ENCODE measurements at places on chromosomes 4 and X.

- DNase-seq, result no peak
Observed at GRCh38 chr4:15314974-15315373, 112.9 kb upstream of the C1QTNF7 start.

DNA sequence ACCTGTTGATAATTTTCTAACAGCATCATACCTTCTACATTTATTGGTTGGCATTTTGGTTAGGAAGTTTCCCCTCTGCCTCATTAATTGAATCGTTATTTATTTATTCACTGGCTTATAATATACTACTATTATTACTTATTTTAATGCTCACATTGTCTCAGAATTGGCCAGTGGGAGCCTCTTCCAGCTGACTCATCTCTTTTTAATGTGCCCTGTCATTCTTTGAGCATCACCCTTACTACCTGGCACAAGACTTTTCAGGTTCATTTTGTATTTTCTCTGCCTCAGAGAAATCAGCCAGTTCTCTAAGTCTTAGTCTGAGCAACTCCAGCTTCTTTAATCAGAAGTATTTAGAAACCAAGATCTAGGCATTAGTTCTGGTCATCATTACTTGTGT, 60.3 kb upstream of the PRRG3 start:
- no peak for DNase-seq

- no peak for DNase-seq
Observed at GRCh38 chrX:56000174-56000573, 232.0 kb upstream of the KLF8 start.

GRCh38 chrX:115399306-115399705, 109.8 kb downstream of the LUZP4 start:
- DNase-seq, result no peak

- no peak for DNase-seq
Observed at GRCh38 chr4:80201252-80202151, 4.2 kb downstream of the PRDM8 start.

GRCh38 chrX:40544343-40545266, 36.2 kb upstream of the ATP6AP2 start:
- no peak for DNase-seq

DNA sequence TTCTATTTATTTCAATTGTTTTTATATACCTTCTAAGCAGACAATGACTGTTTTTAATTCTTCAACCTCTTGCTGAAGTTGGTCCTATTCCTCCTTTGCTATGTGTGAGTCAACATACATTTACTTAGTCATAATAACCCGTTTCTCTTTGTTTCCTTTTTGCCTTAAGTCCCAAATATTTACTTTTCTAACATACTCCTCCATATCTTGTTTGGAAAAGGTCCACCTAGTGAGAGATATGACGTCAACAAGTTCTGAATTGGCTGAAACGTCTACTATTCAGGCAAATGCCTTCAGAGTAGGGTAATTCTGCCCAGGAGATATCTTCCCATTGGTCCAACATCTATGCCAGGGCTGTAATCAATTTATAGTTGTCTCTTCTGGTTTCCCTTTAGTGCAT, 179.3 kb upstream of the GEMIN8 start:
- no peak for DNase-seq

GRCh38 chr4:81410680-81411079, 61.0 kb downstream of the RASGEF1B start:
- DNase-seq, result no peak

GRCh38 chr4:137663251-137664045, 131.2 kb upstream of the PCDH18 start:
- no peak for DNase-seq

DNA sequence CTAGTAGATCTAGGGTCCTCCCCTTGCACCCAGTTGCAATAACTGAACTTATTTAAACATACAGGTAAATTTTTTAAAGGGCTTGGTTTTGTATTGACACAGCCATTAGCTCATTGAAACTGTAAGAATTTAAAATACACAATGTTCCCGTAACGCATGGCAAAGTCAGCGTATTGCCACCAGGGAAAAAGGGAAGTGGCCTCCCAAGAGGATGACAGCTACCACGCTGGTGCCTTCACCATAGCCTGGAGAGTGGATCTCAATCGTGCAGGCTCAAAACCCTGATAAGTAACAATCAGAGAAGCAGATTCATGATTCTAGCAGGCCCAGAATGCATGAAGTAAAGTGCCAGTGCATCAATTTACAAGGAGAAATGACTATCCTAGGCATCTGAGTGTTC, 49.4 kb upstream of the RELL1 start:
- no peak for DNase-seq

DNA sequence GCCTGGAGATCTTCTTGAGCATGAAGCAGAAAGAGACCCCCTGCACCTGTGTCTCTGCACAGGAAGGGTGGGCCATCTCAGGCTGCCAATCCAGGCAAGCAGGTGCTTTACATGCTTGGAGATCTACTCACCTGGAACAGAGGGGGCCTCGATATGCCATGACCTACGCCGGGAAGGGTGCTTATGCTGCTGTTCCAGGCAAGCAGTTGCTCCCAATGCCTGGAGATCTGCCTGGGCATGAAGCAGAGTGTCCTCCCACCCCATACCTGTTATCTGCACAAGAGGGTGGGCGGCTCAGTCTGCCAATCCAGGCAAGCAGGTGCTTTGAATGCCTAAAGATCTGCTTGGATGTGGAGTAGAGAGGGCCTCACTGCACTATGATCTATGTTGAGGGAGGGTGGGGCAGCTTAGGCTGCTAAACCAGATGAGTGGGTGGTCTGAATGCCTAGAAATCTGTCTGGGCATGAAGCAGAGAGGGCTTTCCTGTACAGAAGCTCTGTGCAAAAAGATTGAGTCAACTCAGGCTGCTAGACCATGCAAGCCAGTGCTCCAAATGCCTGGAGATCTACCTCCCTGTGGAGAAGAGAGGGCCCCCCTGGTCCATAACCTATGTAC, 104.5 kb upstream of the QRFPR start:
- DNase-seq, result no peak

- DNase-seq, result peak; percentile 48
Observed at GRCh38 chr4:38516190-38516589, 147.8 kb upstream of the KLF3 start.

GRCh38 chr4:146105464-146105863, 70.1 kb upstream of the LSM6 start:
- no peak for DNase-seq

DNA sequence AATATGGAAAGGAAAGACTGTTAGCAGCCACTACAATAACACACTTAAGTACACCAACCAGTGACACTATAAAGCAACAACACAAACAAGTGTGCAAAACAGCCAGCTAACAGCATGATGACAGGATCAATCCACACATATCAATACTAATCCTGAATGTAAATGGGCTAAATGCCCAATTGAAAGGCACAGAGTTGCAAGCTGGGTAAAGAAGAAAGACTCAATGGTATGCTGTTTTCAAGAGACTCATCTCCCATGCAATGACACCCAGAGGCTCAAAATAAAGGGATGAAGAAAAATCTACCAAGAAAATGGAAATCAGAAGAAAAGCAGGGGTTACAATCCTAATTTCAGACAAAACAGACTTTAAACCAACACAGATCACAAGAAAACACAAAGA, 94.2 kb upstream of the ENPEP start:
- DNase-seq, result no peak

DNA sequence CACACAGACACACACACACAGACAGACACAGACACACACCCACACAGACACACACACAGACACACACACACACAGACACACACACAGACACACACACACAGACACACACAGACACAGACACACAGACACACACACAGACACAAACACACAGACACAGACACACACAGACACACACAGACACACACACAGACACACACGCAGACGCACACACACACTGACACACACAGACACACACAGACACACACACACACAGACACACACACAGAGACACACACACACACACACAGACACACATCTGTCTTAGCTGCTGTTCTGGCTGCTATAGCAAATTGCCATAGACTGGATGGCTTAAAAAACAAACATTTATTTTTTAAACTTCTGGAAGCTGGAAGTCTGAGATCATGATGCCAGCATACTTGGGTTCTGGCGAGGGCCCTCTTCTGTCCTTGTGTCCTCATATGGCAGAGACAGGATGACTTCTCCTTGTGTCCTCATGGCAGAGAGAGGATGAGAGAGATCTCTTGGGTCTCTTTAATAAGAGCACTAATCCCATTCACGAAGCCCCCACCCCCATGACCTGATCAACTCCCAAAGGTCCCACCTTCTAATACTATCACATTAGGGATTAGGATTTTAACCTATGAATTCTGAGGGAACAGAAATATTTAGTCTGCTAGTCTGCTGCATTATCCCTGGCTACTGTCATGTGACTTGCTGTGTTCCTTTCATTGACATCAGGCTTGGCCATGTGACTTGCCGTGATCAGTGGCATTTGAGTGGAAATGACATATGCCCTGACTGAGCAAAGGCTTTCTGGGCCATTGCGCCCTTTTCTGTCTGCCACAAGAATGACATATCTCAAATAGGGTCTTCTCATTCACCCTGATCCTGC, 32.7 kb upstream of the RASGEF1B start:
- DNase-seq, result no peak

GRCh38 chr4:107351196-107351595, 315.1 kb upstream of the DKK2 start:
- DNase-seq, result no peak

GRCh38 chr4:184447664-184448063, 26.7 kb downstream of the IRF2 start:
- no peak for DNase-seq

GRCh38 chr4:166977596-166977995, 256.7 kb downstream of the SPOCK3 start:
- DNase-seq, result no peak

- DNase-seq, result no peak
Observed at GRCh38 chr4:187656959-187657358, 338.6 kb upstream of the ZFP42 start.

GRCh38 chr4:76897536-76898384, at the start of gene SOWAHB:
TSS of gene SOWAHB (minus strand) at chr4:76898144. CDS start at chr4:76897849, 295 bp downstream.
- DNase-seq, result peak; percentile 10

- DNase-seq, result no peak
Observed at GRCh38 chr4:53987761-53988171, 76.6 kb downstream of the CHIC2 start.

DNA sequence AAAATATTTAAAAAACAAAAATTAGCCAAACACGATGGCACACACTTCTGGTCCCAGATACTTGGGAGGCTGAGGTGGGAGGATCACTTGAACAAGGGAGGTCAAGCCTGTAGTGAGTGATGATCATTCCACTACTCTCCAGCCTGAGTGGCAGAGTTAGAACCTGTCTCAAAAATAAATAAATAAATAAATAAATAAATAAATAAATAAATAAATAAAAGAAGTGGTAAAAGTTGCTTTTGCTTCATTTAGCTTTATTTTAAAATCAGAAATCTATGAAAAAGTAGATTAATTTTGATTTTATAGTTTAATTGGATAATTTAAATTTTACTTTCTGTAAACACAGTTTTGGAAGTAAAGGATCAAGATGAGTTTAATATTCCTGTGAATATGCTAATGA, 552.9 kb upstream of the PCDH10 start:
- DNase-seq, result no peak

- no peak for DNase-seq
Observed at GRCh38 chrX:80174925-80175574, 160.5 kb downstream of the TBX22 start.

GRCh38 chrX:18886344-18887161, 97.4 kb downstream of the PHKA2 start:
- DNase-seq, result peak; percentile 52

DNA sequence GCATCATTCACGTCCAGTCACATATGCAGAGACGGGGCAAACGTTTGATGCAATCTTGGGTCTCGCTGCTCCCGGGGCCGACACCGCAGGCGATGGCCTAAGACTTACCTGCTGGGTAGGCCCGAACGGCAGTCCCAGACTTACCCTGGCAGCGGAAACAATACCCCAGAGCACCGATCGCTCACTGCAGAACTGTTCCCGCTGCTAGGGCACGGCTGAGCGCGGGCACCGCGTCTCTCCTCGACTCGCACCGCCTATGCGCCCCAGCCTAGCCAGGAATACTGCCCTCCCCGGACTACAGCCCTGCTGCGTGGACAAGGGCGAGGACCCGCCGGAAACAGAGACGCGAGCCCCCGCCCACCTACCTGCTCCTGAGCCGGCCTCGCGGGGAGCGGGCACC, 86.2 kb downstream of the HPRT1 start:
- no peak for DNase-seq

DNA sequence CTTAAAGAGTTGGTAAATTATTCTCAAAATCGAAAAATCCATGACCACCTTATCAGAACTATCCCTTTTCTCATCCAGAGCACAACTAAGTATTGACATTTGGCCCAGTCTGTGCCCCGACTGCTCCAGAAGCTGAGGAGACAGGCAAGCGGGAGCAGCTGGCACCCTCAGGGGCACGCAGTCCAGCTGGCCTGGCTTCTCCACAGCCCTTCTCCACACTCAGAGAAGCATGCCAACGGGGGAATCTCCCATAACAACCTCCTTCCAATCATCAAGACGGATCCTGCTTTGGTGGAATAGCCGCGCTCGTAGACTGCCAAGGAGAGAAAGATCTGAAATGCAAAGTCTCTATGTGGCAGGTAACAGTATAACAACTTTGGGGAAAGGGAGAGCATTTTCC, 85.4 kb downstream of the AFAP1 start:
- DNase-seq, result no peak

DNA sequence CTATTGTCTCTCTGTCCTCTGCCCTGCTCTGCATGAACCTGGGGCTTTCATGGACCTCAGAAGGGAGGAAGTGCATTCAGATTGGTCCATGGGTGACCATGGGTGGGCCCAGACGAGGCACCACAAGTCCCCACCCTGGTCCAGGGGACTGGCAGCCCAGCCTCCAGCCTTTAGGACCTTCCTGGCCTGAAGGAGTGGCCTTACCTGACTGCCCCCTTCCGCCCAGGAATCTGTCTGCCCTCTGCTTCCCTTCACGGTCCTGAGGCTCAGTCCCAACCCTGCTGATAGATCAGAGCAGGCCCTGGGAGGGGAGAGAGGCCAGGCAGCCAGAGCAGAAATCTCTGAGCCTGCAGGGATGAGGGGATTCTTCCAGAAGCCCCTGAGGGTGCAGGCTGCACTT, 455.4 kb downstream of the PCDH18 start:
- no peak for DNase-seq

DNA sequence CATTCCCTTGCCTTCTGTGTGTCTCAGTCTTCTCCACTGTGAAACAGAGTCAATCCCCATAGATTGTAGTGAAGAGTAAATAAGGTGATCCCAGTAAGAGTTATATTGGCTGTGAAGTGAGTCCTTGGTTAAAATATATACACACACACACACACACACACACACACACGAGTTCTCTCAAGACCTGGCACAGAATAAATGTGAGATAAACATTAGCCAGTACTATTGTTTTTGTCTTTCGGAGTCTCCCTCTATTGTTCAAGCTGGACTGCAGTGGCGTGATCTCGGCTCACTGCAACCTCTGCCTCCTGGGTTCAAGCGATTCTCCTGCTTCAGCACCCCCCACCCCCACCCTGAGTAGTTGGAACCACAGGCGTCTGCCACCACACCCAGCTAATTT, 44.8 kb upstream of the FAM156A start:
- no peak for DNase-seq

GRCh38 chrX:39853417-39854030, 244.2 kb downstream of the BCOR start:
- DNase-seq, result no peak
